ENCODE measurements at places on chromosomes 13 and 19.

DNA sequence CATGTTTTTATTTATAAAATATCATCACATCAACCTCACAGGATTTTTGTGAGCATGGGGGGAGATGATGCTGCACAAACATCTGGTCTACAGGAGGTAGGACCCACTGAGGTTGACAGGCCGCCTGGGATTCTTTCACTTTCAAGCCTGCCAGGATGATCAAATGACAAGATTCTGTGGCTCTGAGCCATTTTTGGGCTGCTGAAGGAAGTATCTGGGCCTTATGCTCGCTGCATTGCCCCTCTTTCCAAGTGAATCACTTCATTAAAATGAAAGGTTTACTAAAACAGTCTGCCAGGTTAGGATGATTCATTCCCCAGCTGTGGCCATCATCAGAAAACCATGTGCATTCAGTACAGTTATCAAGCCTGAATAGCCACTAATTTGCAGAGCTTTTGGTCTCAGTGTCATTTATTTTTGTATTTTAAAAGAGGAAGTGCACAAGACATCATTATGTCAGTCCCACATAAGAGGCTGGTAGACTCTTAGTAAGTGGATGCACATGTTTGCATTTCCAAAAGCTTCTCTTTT lies 34.4 kb downstream of the STARD13 start:
- no peak for DNase-seq
- no peaks in the 10 kb centered on the region for H3K36me3 ChIP-seq
- no peak overlapping the region for H3K4me3 ChIP-seq
- H3K27me3 ChIP-seq = no peaks in the 10 kb centered on the region
- H3K4me1 ChIP-seq = no peaks in the 10 kb centered on the region

DNA sequence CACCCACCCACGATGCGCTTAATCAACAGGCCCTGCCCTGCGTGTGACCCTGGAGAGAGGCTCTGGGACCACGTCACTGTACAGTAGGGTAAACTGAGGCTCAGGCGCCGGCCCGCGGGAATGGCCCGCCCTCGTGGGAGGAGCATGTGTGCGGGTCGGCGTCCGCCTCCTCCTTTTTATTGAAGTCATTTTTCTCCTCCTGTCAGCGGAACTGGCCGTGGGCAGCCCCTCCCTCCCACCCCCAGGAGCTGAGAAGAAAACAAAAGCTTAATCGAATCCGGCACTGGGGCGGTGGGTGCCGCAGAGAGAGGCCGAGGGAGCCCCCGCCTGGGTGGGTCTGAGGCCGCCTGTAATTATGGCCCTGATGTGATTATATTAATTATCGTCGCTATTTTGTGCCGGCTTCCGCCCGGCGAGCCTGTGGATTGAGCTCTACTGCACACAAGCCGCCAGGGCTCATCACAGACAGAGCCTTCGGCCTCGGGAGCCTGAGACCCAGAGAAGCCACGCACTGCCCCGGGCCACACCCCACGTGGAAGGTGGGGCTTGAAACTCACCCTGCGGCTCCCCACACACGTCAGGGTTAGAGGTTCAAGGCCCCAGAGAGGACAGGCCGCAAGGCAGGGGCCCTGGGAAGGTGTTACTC lies 7.0 kb downstream of the C2CD4C start:
- H3K27me3 ChIP-seq = no peaks in the 10 kb centered on the region
- H3K27ac ChIP-seq = no peak overlapping the region
- DNase-seq = no peak
- no peaks in the 10 kb centered on the region for H3K36me3 ChIP-seq
- H3K4me3 ChIP-seq = no peak overlapping the region

- peaks cover 38% of the 10 kb centered on the region for H3K4me1 ChIP-seq
- H3K4me3 ChIP-seq = peak overlapping the region; percentile 91
- H3K27me3 ChIP-seq = no peaks in the 10 kb centered on the region
- no peak overlapping the region for H3K27ac ChIP-seq
- DNase-seq = peak; percentile 94
Observed at GRCh38 chr19:42279902-42280814, 11.1 kb downstream of the CIC start.

DNA sequence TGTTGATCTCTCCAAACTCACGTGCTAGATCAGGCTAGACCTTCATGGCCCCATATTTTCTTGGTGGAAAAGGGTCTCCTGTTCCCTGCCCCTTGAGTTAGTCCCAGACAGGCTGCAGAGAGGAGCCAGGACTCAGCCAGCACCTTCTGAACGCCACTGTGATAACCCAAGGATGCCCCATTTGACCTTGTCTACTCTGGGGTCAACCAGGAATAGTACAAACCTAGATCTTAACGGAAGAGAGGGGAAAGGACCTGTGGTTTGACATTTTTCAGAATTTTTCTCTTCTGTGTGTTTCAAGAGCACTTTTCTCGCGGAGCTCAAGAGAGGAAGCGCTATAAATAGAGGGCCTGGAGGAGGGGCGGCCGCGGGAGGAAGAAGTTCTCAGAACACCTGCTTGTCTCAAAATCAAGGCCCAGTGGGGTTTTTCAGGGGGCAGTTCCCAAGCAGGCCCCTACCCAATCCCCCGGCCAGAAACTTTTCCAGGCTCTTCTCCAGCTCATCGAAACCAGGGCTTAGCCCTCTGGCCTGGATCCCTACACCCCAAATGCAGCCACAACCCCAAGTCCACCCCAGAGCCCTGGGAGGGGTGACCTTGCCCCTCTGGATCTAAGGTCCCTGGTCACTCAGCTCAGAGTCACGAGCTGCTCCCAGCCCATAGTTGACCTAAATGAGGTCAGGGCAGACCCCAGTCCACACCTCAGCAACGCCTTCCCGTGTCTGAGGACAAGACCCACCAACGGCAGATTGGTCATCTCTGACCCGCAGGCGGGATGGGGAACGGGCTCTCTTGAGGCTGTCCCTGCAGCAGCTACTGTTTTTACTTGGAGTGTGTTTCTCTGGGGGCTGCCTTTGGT lies 75.6 kb upstream of the TM9SF2 start:
- no peaks in the 10 kb centered on the region for H3K27me3 ChIP-seq
- no peak for DNase-seq
- no peak overlapping the region for H3K4me3 ChIP-seq
- H3K27ac ChIP-seq = no peak overlapping the region
- H3K4me1 ChIP-seq = no peaks in the 10 kb centered on the region
- H3K36me3 ChIP-seq = no peaks in the 10 kb centered on the region

GRCh38 chr19:46189971-46190888 lies 39.3 kb upstream of the IGFL1 start:
- H3K27me3 ChIP-seq = no peaks in the 10 kb centered on the region
- H3K4me1 ChIP-seq = no peaks in the 10 kb centered on the region
- no peak overlapping the region for H3K4me3 ChIP-seq
- DNase-seq = no peak
- no peaks in the 10 kb centered on the region for H3K36me3 ChIP-seq

DNA sequence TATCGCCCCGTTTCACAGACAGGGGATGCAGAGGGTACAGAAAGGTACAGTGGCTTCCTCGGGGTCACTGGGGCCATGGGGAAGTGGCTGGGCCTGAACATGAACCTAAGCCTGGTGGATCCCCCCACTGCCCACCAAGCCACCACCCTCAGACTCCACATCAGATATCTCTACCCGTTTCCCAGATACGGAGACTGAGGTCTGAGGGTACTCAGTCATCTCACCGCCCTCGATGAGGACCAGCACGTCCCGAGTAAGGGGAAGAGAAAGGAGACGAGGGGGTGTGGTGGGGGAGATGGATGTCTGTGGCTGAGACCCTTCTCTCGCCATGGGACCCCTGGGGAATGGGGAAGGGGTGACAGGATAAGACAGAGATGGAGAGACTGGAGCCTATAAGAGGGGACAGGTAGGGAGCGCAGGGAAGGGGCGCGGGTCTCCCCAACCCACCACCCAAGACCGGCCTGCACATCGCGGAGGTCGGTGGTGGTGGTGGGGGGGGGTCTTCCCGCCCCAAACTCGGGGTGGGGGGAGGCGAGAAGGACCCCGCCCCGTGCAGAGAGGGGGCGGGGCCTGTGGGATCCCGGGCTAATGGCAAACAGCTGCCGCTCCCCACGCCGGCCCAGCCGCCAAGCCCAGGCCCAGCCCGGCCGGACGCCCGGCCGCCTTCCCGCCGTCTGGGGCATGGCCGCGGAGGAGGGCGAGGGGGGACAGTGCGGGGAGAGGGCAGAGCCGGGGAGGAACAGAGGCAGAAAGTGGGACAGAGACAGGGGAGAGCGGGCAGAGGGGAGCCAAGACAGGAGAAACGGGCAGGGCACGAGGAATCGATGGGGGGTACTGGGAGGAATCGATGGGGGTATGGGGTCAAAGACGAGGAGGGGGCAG lies 698 bp downstream of the KANK2 start:
- no peak overlapping the region for H3K27ac ChIP-seq
- DNase-seq = peak; percentile 57
- H3K4me3 ChIP-seq = peak overlapping the region; percentile 94
- no peaks in the 10 kb centered on the region for H3K36me3 ChIP-seq
- no peaks in the 10 kb centered on the region for H3K4me1 ChIP-seq
- H3K27me3 ChIP-seq = no peaks in the 10 kb centered on the region

All from neural progenitor cell (in vitro differentiated cells).